ENCODE measurements at places on chromosomes 4 and X.

DNA sequence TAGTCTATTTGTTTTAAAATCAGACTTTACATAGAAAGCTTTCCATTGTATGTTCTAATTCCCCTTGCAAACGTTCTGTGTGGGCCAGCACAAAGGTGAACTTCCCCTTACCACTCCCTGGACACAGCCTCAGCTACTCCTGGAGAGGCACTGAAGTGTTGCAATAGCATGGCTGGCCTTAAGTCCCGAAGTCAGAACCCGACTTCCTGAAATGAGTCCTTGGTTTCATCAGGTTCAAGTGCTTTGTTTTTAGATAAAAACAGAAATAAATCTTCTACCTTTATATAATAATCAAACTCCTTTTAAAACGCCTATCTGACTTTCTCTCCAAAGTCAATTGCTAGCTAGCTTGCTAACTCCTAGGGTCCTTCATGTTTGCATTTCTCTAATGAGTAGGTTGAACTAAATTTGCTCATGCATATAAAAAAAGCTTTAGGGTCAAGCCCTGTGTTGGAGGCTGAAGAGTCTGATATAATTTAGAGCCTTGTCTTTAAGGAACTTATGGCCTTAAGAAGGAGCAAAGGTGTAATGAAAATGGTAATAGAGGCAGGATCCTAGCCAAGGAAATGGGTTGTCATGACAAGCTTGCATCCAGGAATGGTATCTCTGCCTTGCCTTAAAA is 9.0 kb downstream of the BMP3 start:
- DNase-seq, result no peak

DNA sequence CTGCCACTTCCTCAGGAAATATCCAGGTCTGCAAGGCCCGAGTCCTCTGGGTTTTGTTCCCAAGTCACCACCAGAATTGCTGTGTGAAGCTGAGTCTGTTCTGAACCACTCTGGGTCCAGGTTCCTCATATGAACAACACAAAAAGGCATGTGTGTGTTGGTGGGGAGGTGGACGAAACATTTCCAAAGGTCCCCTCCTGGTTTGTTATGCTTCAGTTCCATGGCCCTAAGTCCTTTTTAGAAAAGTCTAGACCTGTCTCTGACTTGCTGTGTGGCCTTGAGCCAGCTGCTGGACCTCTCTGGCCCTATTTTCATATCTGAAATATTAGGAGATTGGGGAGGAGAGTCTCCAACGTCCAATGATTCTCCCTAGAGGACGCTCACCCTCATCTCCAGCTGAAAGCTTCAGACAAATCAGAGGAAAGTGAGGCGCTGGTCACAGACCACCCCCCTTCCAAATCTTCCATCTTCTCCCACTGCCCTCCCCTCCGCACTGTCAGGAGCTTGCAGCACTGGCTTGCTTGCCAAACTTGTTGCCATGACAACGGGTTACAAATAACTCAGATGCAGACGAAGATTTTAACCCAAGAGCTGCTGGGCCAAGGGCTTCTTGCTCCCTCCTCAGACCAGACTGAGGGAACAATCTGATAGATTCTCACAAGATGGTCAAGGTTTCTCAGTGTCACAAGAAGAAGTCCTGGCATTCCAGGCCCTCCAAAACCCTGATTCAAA is 64.5 kb downstream of the SMC1A start:
- DNase-seq, result peak; percentile 12

- no peak for DNase-seq
These were observed 17.8 kb upstream of the CXCL3 start for GRCh38 chr4:74056114-74056857.

DNA sequence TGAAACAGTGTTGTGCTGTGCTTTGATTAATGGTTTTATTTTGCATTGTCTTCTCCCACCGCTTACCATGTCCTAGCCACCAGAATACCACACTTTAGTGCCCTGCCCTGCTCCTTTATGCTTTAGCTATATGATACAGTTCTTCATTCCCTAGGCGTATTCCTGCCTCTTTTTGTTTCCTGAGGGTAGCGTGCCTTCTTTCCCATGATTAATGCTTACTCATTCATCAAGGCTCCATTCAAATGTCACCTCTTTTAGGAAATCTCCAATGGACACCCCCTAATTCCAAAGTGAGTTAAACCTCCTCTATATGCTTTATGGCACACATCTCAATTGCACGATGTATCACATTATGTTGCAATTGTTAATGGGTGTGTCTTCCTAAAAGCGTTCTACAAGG is 46.3 kb downstream of the SPANXD start:
- no peak for DNase-seq
